ENCODE measurements at places on chromosomes 6 and 20.

DNA sequence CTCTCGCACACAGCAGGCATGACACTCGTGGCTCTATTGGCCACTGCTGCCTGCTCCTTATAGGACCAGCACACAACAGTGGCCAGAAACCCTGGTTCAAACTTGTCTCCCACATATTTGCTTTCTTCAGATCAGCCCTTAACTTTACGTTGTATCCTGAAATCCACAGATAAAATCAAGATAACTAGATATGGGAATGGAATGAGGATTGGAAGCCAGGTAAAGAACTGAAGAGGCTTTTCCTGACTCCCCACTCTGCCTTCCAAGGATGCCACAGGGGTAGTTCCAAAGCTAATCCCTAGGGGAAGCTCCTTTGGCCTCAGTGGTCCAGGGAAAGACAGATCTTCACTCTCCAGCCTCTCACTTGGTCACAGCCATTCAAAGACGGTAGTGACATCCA is 86.5 kb downstream of the INSM1 start:
- no peak overlapping the region for H3K27ac ChIP-seq
- H3K36me3 ChIP-seq, result no peaks in the 10 kb centered on the region
- peaks cover 14% of the 10 kb centered on the region for H3K4me1 ChIP-seq

DNA sequence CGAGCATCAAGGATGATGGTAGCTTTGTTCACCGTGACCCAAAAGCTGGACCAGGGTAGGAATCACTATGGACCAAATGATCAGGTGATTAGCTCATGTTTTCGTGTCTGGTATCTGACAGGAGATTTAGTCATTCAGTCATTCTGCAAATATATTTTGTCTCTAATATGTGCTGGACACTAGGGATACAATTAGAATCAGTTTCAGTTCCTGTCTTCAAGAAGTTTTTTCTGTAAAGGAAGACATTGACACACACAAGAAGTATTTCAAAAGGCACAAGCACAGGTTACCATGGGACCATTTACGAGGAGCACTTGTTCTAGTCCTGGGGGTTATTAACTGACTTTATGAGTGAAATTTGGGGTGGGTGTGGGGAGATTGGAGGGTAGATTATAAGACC is 244.9 kb downstream of the HIVEP2 start:
- no peak overlapping the region for H3K4me3 ChIP-seq
- no peak overlapping the region for H3K27ac ChIP-seq
- peaks cover 4% of the 10 kb centered on the region for H3K36me3 ChIP-seq

DNA sequence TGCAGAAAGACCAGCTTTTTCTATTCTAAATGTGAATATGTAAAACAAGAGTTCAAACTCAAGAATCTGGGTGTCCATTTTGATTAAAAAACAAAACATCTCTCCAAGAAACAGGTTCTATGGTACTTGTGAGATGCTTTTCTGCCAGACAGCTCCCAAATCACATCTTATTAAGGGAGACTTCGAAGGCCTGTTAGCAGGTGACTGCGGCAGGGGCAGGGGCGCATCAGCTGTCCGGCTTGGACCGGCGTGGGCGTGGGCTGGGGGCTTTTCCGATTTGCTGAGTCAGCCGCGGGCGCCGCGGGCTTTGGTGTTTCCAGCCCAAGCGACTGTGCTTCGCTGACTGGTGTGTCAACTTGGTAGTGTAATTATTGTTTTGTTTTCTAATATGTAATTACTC is 32.6 kb downstream of the TFAP2A start:
- peaks cover 13% of the 10 kb centered on the region for H3K36me3 ChIP-seq
- no peak overlapping the region for H3K27ac ChIP-seq
- no peak for DNase-seq
- H3K4me1 ChIP-seq, result peaks cover 5% of the 10 kb centered on the region
- peaks cover 87% of the 10 kb centered on the region for H3K27me3 ChIP-seq
- no peak overlapping the region for H3K4me3 ChIP-seq

DNA sequence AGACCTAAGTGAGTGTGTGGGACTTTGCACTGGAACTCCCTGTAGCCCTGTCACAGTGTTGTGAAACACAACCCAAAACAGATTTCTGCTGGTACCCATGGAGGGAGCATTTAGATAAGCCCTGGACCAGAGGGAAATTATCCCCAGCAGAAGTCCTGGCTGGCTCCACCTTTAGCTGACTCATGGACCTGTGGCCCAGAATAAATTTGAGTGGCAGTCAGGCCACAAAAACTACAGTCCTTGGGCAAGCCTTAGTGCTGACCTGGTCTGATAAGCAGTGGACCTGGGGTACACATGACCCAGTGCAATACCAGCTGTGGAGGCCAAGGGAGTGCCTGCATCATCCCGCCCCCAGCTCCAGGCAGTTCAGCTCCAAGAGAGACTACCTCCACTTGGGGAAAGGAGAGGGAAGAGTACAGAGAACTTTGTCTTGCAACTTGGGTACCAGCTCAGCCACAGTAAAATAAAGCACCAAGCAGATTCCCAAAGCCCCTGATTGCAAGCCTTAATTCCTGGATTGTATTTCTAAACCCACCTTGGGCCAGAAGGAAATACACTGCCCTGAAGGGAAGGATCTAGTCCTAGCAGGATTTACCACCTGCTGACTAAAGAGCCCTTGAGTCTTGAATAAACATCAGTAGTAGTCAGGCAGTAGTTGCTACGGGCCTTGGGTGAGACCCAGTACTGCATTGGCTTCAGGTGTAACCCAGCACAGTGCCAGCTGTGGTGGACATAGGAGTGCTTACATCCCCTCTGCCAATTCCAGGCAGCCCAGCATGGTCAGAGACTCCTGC is 140.4 kb upstream of the COL21A1 start:
- no peaks in the 10 kb centered on the region for H3K27me3 ChIP-seq
- no peak overlapping the region for H3K27ac ChIP-seq
- H3K4me3 ChIP-seq, result no peak overlapping the region
- no peaks in the 10 kb centered on the region for H3K4me1 ChIP-seq
- no peaks in the 10 kb centered on the region for H3K36me3 ChIP-seq

GRCh38 chr6:27541212-27541932 is 68.5 kb upstream of the ZNF184 start:
- no peak overlapping the region for H3K4me3 ChIP-seq
- H3K36me3 ChIP-seq, result peaks cover 8% of the 10 kb centered on the region
- DNase-seq, result no peak
- peaks cover 97% of the 10 kb centered on the region for H3K27me3 ChIP-seq
- H3K4me1 ChIP-seq, result no peaks in the 10 kb centered on the region
- no peak overlapping the region for H3K27ac ChIP-seq

GRCh38 chr6:114342086-114342825 is 567 bp downstream of the HS3ST5 start:
- H3K27me3 ChIP-seq, result peaks cover 23% of the 10 kb centered on the region
- no peak overlapping the region for H3K27ac ChIP-seq
- no peak for DNase-seq
- H3K4me1 ChIP-seq, result no peaks in the 10 kb centered on the region

DNA sequence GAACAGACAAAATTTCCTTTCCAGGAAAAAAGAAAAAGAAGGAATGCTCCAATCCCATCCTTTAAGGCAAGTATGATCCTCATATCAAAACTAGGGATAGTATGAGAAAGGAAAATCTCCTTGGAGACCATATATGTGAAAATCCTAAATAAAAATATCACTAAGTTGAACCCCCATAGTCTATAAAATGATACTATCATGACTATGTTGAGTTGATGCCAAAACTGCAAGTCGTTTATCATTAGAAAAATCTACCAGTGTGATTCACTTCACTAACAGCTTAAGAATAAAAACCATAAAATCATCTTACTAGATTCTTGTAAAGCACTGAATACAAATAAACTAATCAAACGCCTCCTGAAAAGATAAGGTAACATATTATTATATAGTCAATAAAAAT is 76.6 kb upstream of the STXBP5 start:
- H3K36me3 ChIP-seq, result no peaks in the 10 kb centered on the region
- H3K27me3 ChIP-seq, result peaks cover 23% of the 10 kb centered on the region
- no peak overlapping the region for H3K27ac ChIP-seq

GRCh38 chr6:132115714-132116366 is 164.7 kb upstream of the CCN2 start:
- no peaks in the 10 kb centered on the region for H3K27me3 ChIP-seq
- DNase-seq, result no peak
- H3K36me3 ChIP-seq, result no peaks in the 10 kb centered on the region
- H3K4me3 ChIP-seq, result no peak overlapping the region
- no peak overlapping the region for H3K27ac ChIP-seq
- no peaks in the 10 kb centered on the region for H3K4me1 ChIP-seq

GRCh38 chr20:14561741-14562221 is 224.4 kb upstream of the FLRT3 start:
- no peaks in the 10 kb centered on the region for H3K36me3 ChIP-seq
- H3K27ac ChIP-seq, result no peak overlapping the region
- H3K4me3 ChIP-seq, result no peak overlapping the region
- no peak for DNase-seq
- no peaks in the 10 kb centered on the region for H3K27me3 ChIP-seq
- no peaks in the 10 kb centered on the region for H3K4me1 ChIP-seq

- no peak for DNase-seq
- H3K4me1 ChIP-seq, result no peaks in the 10 kb centered on the region
- no peaks in the 10 kb centered on the region for H3K36me3 ChIP-seq
- H3K4me3 ChIP-seq, result no peak overlapping the region
Measured at GRCh38 chr6:132725947-132726607, 12.2 kb upstream of the VNN1 start.

DNA sequence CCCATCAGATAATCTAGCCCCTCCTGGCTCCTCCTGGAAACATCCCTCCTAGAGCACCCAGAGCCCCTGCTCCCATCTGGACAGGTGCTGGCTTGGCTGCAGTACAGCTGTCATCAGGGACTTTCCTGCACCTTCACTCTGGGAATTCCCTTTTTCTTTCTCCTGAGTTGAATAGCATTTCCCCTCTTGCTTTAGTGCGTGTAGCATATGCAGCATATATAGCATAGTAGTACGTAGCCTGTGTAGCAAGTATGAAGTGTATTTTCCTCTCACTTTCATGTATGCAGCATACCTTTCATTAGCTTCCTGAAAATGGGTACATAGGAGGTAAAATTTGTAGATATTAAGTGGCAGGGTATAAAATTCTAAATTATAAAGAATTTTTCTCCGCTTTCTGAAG is 352.9 kb downstream of the ESR1 start:
- H3K36me3 ChIP-seq, result peaks cover 76% of the 10 kb centered on the region
- no peaks in the 10 kb centered on the region for H3K27me3 ChIP-seq
- H3K27ac ChIP-seq, result peak overlapping the region; percentile 93
- H3K4me1 ChIP-seq, result peaks cover 28% of the 10 kb centered on the region

GRCh38 chr6:156281266-156281665 is 495.9 kb upstream of the ARID1B start:
- H3K36me3 ChIP-seq, result no peaks in the 10 kb centered on the region
- no peak overlapping the region for H3K27ac ChIP-seq
- H3K27me3 ChIP-seq, result no peaks in the 10 kb centered on the region
- DNase-seq, result no peak

DNA sequence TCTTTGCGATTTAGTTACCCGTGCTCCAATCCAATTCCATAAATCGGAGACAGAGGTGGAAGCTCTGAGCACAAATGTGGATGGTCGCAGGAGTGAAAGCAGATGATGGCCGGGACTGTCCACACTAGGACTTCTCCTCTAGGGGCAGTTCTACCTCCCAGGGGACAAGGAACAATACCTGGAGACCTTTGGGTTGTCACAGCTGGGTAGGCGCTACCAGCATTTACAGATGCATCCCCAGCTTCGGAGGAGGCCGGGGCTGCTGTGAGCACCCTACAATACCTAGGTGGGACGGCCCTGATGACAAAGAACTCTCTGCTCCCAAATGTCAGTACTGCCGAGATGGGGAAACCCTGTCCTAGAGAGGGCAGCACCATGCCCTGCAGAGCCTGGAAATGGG is 195.9 kb upstream of the CDH4 start:
- no peak overlapping the region for H3K4me3 ChIP-seq
- DNase-seq, result no peak
- H3K36me3 ChIP-seq, result no peaks in the 10 kb centered on the region
- no peaks in the 10 kb centered on the region for H3K4me1 ChIP-seq
- no peak overlapping the region for H3K27ac ChIP-seq

- peak overlapping the region; percentile 89 for H3K27ac ChIP-seq
- DNase-seq, result no peak
- H3K27me3 ChIP-seq, result no peaks in the 10 kb centered on the region
- H3K4me3 ChIP-seq, result peak overlapping the region; percentile 78
- peaks cover 6% of the 10 kb centered on the region for H3K36me3 ChIP-seq
- peaks cover 19% of the 10 kb centered on the region for H3K4me1 ChIP-seq
Measured at GRCh38 chr6:42727087-42727611, 4.8 kb upstream of the PRPH2 start.

DNA sequence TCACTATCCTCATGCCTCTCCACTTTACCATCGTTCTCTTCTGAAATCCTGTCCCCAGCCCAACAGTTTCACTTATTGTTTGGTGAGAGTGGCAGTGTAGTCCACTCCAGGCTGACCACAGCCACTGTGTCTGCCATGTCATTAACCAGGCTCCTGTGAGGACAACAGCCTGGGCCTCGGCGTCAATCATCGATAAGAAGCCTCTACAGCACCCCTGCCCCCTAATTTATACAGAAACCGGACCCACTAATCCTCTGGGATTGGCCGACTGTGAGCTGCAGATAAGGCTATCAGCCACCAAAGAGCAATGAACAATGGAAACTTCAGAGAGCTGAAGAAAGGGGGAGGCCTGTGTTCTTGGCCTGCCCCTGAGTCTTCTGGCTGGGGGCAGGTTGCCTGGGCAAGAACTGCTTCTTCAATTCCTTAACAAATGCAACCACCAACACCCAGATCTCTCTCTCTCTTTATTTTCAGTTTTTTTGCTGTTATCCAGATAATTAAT is 3.4 kb downstream of the EGFL8 start:
- peaks cover 10% of the 10 kb centered on the region for H3K36me3 ChIP-seq
- H3K27ac ChIP-seq, result peak overlapping the region; percentile 24
- no peak overlapping the region for H3K4me3 ChIP-seq
- DNase-seq, result no peak

GRCh38 chr20:50023116-50023805 is 40.5 kb downstream of the SNAI1 start:
- peaks cover 2% of the 10 kb centered on the region for H3K4me1 ChIP-seq
- H3K4me3 ChIP-seq, result no peak overlapping the region
- H3K27ac ChIP-seq, result no peak overlapping the region
- H3K36me3 ChIP-seq, result peaks cover 2% of the 10 kb centered on the region

GRCh38 chr6:123508290-123508689 is 128.5 kb downstream of the TRDN start:
- H3K27ac ChIP-seq, result no peak overlapping the region
- H3K4me3 ChIP-seq, result no peak overlapping the region

DNA sequence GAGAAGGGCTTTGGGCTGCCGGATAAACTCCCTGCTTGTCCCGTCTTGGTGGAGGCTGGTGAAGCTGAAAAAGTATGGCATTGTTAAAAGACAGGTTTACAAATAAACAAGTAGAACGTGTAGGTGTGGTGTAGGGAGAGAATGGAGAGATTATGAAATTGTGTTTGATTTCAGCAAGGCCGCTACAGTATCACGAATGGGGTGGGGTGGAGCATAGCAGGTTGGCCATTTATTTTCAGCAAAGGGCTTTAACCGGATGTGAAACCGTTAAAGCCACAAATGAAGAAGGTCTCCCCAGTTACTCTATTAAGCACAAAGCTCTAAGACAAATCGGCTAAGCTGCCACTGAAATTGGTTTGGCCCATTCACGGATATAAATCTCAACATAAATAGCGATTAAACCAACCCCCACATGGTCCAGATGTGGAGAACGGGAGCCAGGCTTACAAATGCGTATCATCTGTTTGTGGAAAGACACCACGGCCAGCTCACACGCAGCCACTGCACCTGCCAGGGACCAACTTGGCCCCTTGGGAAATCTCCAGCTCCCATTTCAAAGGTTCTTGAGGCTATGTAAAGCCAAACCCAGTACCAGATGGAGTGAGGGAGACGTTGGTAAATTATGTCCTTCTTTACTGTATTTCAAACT is 94.0 kb downstream of the ZMYND8 start:
- no peak overlapping the region for H3K27ac ChIP-seq
- no peak overlapping the region for H3K4me3 ChIP-seq
- no peak for DNase-seq
- peaks cover 30% of the 10 kb centered on the region for H3K36me3 ChIP-seq
